Activated CD8-positive, alpha-beta T cell treated with anti-CD3 and anti-CD28 coated beads for 36 hours (primary cell): ENCODE measurements at places on chromosomes 5 and 9. TPM values are rescaled to one million over a fixed set of nuclear protein-coding genes. Genes with fewer than 3 reads are reported as not detected.

DNA sequence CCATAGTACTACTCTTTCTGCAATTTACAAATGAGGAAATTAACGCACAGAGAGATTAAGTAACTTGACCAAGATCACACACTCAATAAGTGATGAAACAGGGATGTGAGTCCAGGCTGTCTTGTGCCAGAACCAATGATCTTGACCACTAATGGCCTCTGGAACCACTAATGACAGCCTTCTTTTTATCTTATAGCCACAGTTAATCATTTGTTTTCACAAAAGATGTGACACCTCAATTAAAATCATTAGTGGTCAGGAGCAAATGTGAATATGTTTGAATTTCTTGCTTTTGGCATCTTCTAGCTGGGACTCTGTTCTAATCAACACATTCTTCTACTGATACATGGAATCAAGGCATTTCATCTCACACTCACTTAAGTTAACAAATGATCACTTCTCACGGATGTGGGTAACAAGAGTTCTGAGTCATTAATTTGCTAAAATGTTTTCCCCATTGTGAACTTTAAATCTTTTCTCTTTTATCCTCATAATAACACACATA is 102.7 kb upstream of the CD180 start:
- no peak for DNase-seq

- no peak for DNase-seq
These were observed 27.5 kb upstream of the MLANA start for GRCh38 chr9:5863092-5863746.

DNA sequence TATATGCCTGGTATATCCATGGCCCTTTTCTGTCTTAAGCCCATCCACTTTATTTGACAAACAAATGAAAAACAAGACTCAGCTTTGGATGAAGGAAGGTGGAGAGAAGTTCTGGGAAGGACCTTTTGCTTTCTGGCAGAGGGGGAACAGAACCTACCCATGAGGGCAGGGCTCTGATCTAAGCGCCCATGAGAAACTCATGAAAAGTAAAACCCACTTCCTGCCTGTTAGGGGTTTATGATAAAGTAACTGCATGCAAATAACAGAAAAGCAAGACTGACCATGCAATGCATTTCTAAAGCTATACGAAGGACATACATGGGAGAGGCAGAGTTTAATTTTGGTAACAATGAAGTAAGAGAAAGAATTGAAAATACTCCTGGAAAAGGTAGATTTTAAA is 181.9 kb upstream of the ADRA1B start:
- DNase-seq = no peak

LCN1 gene
- not detected for total RNA-seq

ZFP2 gene
- 0.69 TPM for total RNA-seq

DNA sequence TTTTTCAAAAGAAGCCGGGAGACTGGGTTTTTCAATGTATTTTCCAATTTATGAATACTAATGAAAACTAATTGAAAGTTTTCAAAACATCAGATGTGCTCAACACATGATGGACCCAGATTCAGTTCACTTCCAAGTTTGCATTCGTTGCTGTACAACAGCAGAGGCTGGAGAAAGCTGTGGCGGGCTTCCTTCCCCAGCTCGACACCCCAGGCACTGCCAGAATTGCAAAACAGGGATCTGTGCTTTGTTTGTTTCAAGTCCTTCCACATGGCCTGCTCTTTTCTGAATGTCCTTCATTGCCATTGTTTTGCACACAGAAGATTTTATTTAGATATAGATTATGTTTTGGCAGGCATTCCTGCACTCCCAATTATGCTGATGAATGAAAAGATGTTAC is 30.3 kb upstream of the INSYN2B start:
- no peak for DNase-seq

SEMA4D gene
- total RNA-seq = 290 TPM

EFCAB9 gene
- total RNA-seq = not detected

- no peak for DNase-seq
These were observed 29.0 kb downstream of the PSMB7 start for GRCh38 chr9:124386201-124386600.

GRCh38 chr5:111656580-111656979 is 100.4 kb downstream of the NREP start:
- no peak for DNase-seq

- no peak for DNase-seq
These were observed 1.8 kb downstream of the LPCAT1 start for GRCh38 chr5:1521671-1522600.

DNA sequence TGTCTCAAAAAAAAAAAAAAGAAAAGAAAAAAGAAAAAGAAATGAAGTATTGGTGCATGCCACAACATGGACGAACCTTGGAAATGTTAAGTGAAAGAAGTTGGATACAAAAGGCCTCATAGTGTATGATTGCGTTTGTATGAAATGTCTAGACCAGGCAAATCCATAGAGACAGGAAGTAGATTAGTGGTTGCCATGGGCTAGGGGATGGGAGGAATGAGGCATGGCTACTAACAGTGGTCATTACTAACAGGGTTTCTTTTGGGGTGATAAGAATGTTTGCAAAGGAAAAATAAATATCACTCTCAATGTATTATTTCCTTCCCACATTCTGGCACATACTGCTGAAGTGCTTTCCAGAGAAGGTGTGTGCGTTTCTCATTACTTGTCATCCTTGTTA is 44.1 kb downstream of the UGCG start:
- no peak for DNase-seq
